Fibroblast of skin of scalp (primary cell): ENCODE measurements at places on chromosomes 5 and 9.

DNA sequence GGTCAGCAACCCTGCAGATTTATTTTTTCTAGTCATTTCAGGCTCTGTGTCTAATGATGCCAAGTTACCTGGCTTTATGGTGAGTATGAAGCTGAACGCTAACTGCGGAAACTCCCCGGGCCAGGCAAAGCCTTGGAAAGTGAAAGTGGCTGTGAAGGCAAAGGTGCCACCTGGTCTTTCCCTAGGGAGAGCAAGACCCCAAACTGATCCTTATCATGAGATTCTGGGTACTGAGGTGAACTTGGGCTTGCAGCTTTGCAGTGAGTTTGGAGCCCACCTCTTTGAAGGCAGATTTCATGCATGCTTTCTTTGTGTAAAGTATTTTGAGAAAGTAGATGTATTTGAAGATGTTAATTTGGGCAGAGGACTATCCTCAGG, 63.3 kb downstream of the CARTPT start:
- no peak for DNase-seq

GRCh38 chr9:120904061-120904977, 22.3 kb downstream of the TRAF1 start:
- DNase-seq, result no peak

GRCh38 chr5:160556846-160557245, 135.2 kb downstream of the PTTG1 start:
- peak; percentile 22 for DNase-seq

DNA sequence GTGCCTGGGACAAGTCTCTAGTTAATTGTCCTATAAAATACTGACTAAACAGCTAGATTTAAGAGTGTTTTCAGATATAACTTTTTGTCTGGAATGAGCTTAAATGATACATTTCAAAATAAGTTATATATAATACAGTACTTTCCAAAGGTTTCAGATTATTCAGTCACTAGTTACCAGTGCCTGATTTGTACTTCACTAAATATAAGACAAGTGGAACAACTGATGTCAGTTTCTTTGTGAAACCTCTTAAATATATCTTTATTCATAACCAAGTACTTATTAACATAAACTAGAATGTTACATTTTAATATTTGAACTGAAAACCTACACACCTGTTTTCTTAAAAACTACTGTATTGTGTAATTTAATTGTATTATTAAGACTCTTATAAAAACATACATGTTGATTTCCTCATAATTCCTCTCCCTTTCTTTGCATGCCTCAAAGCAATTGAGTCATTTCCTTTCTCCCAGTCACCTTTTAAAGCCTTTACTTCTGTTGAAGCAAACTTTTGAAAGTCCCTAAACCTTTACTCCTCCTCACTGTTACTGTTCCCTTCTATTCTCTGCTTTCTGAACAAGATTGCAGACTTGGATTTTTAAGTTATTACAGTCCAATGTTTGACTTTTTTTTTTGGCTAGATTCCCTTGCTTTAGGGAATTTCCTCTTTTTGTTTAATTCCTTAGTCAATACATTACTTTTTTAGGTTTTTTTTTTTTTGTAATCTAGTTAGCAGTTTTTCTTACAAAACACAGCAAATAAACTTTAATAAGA, 8.7 kb upstream of the SEMA6A start:
- DNase-seq, result no peak

- no peak for DNase-seq
These were observed 87.0 kb upstream of the TBCA start for GRCh38 chr5:77863181-77863580.

DNA sequence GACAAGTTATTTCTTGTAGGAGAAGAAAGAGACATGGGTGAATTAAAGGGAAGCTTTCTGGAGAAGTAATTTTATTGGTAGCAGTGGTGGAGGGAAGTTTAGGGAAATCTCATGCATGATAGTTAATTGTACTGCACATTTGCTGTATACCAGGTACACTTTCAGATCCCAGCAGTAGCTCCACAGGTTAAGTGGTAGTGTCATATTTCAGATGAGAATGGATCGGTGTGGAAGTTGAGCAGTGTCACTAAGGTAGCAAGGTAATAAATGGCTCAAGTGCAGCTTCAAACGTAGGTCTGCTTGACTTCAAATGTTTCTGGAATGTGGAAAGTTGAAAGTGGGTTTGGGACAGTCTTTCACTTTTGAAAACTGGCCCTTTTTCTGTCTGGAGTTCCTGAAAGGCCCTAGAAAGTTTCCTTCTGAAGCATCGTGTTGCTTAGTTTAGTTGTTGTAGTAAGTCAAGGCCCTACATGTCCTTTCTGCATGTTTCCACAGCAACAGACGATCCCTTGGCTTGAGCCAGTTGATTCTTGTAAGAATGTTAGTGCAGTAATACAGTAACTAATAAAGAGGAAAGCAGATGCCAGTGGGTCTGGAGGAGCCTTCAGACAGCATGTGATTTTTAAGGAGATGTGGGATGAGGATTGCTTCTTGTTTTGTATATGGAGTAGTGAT, 3.7 kb downstream of the CLTA start:
- DNase-seq, result no peak

DNA sequence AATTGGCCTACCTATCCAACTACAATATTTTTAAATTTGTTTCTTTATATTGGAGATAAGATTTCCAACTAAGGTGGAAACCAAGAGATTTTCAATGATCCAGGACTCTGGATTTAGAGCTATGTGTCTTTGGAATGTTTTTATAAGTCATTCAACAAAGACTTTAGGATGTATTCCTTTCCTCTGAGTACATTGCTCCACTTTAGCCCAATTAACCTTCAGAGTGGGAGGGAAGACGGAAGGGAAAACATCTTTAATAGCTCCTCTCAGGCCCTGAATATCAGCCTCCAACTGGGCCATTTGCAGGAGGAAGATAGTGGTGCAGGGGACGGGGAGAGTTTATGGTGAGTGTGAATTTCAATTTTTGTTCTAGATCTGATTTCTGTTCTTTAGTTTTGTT, 239.2 kb downstream of the PIK3R1 start:
- peak; percentile 27 for DNase-seq

DNA sequence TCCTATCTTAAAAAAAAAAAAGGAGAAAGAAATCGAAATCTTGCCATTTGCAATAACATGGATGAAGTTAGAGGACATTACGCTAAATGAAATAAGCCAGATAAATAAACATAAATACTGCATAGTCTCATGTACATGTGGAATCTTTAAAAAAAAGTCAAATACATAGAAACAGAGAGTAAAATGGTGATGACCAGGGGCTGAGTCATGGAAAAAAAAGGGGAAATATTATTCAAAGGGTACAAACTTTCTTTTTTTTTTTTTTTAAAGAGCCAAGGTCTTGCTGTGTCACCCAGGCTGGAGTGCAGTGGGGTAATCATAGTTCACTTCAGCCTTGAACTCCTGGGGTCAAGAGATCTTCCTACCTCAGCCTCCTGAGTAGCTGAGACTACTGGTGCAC, 310.1 kb downstream of the ZNF608 start:
- peak; percentile 60 for DNase-seq

GRCh38 chr9:28215536-28216299, 642.4 kb upstream of the C9orf72 start:
- DNase-seq, result peak; percentile 10

DNA sequence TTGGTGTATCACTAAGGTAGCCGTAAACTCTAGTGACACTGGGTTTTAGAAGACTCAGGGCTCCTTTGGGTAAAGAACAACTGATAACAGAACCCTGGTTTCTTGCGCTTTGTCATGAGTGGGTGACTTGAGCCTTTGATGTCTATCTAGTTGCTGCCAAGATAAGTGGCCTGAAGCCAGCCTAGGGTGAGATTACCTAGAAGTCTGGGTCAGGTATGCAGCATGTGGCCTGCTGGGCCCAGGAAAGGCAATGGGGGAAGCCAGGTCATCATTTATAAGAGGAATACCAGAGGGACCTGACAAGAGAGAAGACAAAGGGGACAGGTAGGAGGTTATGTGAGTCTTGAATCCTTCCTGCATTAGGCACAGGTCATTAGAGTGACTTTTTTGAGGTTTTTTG, 23.2 kb upstream of the GARNL3 start:
- no peak for DNase-seq

DNA sequence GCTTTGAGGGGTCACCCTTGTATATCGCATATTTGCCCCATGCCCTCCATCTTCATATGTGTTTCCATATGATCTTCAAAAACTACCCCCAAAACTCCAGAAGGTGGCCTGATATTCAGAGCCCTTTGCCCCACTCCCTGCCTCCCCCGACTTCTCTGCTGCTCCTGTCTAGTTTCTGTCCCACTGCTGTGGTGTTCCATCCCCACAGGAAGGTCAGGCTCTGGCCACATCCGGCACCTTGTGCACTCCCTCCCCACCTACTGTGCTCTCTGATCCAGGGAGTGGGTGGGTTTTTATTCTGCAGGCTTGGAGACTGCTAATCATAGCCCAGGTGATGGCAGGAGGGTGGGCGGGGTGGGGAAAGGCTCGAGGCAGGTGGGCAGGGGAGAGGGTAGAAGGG, 52.4 kb downstream of the TMOD1 start:
- DNase-seq, result no peak

DNA sequence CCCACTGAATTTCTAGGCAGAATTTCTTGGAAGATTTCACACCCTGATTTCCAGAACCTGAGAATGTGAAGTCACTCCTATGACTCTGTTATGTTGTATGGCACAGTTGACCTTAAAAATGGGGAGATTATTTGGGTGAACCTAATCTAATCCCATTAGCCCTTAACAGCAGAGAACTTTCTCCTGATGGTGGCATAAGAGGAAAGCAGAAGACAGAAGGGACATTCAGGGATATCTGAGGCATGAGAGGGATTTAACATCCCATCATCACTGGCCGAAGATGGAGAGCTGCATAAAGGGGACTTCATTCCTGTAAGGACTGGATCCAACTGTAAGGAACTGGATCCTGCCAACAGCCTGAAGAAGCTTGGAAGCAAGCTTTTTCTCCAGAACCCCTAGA, 119.2 kb downstream of the ZNF622 start:
- DNase-seq, result no peak

DNA sequence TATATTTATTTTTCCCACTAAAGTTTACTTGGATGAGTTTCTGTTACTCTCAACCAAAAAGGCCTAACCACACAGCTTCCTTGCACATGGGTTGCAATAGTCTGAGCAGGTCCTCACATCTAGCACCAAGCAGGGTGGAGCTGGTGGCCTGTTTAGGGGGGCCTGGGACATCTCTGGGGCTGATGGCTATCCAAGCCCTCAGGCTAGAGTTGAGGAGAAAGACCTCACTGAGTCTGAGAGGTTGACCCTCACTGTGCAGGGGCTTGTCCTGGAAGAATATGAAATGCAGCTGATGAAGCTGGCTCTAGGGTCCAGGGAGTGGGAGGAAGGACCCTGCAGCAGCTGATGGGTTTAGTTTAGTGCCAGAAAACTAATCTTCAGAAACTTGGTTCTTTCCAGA, 217.1 kb upstream of the MVB12B start:
- DNase-seq, result no peak

GRCh38 chr9:35760651-35761050, 6.6 kb upstream of the MSMP start:
- peak; percentile 48 for DNase-seq

DNA sequence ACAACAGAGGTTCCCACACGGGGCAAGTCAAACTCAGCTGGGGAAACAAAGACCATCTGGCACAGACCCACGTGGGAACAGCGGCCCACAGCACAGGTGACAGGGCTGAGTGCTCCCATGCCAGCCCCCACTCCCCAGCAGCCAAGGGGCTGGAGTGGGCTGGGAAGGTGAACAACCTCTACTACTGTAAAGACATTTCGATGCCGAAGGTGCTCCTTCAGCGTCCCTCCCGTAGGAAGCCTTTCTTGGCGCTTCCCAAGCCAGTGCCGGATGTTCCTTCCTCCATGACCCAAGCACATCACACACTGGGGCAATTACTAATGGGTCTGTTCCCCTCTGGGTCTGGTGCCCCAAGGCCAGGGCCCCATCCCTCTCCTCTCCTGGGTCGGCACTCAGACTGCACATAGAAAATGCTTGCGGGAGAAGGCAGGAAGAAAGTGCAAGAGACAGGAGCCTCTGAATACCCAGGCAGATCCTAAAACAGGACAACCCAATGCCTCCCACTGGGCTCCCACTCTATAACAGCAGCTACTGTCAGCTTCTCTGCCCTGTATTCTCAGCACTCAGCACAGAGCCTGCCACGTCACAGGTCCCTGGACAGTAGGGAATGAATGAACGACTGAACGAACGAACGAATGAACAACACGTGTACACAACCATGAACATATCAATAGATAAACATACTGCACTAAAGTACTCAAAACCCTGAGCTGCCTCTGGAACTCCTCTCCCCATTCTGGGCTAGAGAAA, 77.0 kb upstream of the LRRTM2 start:
- DNase-seq, result no peak

DNA sequence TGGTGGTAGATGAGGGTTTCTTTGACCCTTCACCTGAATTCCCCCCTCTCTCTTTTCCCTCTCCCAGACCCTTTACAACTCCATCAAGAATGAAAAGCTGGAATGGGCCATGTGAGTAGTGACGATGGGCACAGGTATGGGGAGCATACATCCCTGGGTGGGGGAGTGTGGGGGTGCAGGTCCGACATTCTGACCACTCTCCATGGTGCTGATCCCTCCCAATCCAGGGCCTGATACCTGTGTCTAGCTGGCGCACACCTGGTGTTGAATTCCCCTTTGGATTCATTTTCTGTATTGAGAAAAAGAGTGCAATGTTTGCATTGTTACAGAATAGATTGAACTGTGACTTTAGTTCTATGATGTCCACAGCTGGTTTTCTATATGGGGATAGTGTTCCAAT, 40.0 kb downstream of the PSD2 start:
- no peak for DNase-seq

- DNase-seq, result peak; percentile 19
These were observed 367.2 kb downstream of the OSTF1 start for GRCh38 chr9:75455444-75455921.

- no peak for DNase-seq
These were observed 32.4 kb downstream of the LIFR start for GRCh38 chr5:38524022-38524421.

DNA sequence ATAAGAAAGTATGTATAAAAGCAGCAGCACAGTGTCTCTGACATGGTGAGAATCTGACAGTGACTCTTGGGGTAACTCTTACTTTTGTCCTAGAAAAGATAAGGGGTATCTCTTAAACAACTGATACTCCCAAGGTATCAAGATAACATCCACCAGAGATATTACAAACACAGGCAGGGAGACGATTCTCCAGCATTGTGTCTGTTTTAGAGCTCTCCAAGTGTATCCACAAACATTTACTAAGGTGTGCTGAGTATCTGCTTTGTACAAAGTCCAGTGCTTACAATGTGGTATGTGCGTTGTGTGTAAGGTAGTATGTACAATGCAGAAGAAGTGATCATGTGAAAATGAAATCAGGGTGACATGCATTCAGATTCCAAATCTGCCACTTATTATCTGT, 4.4 kb upstream of the TMEM245 start:
- no peak for DNase-seq

- DNase-seq, result peak; percentile 20
These were observed 213.0 kb upstream of the TARS1 start for GRCh38 chr5:33227746-33228145.

- DNase-seq, result no peak
These were observed 617.9 kb upstream of the CTNND2 start for GRCh38 chr5:12522116-12522515.
